DMS153 (cell line): ENCODE measurements at places on chromosomes 13 and 19.
A peak's percentile ranks its signal among the peaks of the same experiment; 100 is the strongest.

DNA sequence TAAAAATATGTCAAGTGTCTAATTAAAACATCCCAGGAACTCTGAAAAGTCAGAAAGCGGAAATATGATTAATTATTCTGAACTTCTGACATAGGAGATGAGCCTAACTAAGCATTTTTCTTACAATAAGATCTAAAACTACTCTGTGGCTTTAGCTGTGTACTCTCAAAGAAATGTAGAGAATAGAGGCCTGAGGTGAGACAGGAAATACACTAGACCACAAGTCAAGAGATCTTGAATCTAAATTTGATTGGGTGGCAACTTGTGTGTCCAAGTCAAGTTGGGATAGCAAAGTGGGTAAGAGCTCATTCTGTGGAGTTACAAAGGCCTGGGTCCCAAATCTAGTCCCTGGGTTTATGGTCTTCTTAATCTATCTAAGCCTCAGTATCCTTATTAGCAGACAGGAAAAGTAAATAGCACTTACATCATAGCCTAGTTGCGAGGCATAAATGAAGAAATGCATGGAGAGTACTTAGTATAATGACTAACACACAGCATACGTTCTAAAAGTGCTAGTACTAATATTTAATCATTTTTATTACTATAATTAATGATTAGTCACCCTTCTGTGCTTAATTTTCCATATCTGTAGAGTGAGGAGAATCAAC, 9.4 kb upstream of the LRRC63 start:
- no peak for DNase-seq

DNA sequence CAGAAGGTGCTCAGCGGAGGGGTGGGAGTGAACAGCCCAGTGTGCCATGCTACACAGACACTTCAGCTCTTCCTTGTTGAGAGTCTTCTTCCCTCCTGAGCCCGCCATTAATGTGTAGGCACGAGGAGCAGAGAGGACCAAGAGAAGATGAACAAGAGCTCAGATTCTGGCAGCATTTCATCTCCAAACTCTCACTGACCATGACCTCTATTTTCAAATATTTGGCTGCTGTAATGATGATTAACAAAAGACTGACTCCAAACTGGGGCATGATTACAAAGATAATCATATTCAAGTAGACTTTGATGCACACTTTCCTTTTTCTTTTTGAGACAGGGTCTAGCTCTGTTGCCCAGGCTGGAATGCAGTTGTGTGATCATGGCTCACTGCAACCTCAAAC, 236.5 kb downstream of the DCLK1 start:
- DNase-seq, result no peak

GRCh38 chr13:39951301-39951700, 295.8 kb downstream of the COG6 start:
- no peak for DNase-seq

DNA sequence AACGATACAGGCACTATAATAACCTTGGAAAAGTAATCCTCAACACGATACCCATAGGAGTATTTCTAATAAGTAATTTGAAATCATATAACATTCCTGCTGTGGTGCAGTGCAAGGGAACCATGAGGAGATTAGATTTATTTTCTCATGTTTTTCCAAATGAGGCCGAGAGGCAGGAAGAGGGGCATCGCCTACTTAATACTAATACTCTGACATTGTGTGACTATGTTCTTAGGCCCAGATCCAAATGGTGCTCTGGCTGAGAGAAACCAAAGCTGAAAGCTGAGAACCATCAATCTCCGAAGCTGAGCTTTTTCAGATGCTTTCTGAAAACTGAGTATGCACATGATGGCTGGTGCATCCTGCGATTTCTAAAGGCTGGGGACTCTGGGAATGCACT, 248.0 kb upstream of the MAB21L1 start:
- DNase-seq, result no peak

GRCh38 chr13:73715911-73716510, 418.2 kb downstream of the KLF12 start:
- no peak for DNase-seq

GRCh38 chr19:47230054-47230920, 712 bp downstream of the BBC3 start:
- DNase-seq, result no peak

DNA sequence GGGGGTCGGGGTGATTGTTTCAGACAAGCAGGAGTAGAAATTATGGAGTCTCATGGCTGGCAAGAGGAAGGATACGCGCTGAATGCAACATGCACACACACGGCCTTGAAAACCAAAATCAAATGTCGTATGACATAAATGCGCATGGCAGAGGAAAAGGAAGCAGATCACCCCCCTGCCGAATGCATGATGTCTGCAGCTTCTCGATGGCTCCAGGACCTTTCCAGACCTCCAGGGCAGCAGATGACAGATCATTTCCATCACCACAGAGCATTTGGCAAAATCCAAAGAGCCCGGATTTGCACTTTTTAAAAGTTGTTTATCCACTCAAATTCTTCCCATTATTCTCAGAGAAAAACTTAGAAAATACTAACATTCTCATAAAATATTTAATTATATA, 211.7 kb downstream of the NHLRC3 start:
- DNase-seq, result no peak

- DNase-seq, result no peak
Measured at GRCh38 chr13:32594157-32594738, 8.0 kb downstream of the PDS5B start.

GRCh38 chr13:48624858-48625257, 28.9 kb upstream of the CYSLTR2 start:
- no peak for DNase-seq

DNA sequence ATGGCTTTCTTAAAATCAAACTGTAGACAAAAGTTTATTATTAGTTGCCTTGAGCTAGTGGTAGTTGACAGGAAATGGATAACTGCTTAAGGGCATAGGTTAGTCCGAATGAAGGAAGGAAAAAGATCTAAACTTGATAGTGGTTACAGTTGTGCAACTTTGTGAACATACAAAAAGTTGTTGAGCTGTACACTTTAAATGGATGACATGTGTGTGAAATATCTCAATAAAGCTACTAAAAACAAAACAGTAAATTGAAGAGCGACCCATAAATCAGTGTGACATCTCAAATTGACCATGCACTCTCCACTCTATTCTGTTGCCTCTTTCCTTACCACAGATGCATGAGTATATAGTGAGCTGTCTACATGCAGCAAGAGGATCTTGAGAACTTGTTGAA, 1757.8 kb downstream of the PCDH9 start:
- DNase-seq, result no peak

DNA sequence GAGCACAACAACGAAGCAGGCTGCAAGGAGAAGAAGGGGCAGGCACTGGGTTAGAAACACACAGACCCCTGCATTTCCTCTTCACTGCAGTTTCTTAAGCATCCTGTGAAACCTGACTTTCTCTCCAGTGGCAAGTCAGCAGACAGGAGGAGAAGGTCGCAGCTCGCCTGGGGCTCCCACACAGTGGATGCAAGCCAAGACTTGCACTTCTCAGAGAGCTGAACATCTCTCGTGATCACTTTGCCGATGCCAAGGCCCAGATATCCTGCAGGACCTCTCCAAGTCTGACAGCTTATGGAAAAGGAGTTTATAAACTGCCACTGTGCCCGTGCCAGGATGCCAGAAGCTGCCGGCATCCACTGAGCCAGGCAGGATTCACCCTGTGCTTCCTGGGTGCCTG, 18.4 kb downstream of the TMEM272 start:
- no peak for DNase-seq

GRCh38 chr19:52936954-52937325, 13.7 kb upstream of the ZNF888 start:
- no peak for DNase-seq

- peak; percentile 33 for DNase-seq
Measured at GRCh38 chr19:42433503-42434260, 6.5 kb upstream of the LIPE start.

- DNase-seq, result peak; percentile 81
Measured at GRCh38 chr19:45404557-45405434, at the start of gene PPP1R13L. Gene PPP1R13L (minus strand): TSS chr19:45405069. CDS start chr19:45398318, 6,751 bp downstream.

- DNase-seq, result peak; percentile 15
Measured at GRCh38 chr19:56174550-56174949, 1.3 kb upstream of the GALP start.

DNA sequence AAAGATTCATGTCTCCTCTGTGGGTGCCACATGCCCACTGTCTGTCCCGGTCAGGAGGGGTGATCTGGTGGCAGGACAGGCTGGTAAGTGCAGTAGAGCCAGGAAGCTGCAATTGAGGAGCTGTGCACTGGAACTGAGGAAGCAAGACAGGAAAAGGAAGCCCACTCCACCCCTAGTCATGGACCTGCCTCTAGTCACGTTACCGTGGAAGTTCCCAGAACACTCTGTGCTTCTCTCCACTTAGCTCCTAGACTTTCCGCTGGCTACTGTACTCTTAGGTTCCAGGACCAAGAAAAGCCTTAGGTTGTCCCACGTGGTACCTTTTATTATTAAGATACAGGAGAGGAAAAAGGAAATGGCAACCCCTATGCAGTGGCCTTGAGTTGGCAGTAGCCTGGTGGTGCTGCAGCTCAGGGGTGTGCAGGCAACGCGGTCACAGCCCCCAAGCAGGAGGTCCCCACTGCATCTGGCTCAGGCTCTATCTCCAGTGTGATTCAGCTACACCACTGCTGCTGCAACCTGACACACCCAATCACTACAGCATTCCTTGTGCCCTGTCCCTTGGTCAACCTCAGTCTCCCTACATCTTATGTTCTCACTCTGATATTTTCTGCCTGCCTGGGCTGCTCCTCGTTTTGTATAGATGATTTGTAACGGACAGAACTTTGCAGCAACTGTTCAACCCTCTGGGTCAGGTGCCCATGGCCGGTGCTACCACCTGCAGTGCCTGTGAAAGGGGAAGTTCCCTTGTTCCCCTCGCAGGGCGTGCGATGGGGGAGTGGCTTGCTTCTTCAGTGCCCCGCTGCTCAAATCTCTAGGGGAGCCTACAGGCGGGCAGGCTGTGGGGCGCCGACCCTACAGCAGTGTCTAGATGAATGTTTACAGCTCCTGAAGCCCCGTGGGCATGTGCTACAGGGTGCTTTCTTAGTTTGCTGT, 24.4 kb upstream of the GPR12 start:
- DNase-seq, result no peak

- no peak for DNase-seq
Measured at GRCh38 chr19:57083711-57084110, 36.1 kb upstream of the USP29 start.

DNA sequence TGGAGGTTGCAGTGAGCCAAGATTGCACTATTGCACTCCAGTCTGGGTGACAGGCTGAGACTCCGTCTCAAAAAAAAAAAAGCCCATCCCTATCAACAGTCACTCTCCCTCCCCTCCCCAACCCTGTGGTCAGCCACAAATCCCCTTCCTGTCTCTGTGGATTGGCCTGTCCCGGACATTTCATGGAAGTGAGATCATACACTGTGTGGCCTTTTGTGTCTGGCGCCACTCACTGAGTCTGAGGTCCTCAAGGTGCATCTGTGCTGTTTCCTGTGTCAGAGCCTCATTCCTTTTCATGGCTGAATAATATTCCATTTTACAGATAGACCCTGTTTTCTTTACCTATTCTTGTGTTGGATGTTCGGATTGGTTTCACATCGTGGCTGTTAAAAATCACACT, 149.5 kb downstream of the PTPRS start:
- no peak for DNase-seq

DNA sequence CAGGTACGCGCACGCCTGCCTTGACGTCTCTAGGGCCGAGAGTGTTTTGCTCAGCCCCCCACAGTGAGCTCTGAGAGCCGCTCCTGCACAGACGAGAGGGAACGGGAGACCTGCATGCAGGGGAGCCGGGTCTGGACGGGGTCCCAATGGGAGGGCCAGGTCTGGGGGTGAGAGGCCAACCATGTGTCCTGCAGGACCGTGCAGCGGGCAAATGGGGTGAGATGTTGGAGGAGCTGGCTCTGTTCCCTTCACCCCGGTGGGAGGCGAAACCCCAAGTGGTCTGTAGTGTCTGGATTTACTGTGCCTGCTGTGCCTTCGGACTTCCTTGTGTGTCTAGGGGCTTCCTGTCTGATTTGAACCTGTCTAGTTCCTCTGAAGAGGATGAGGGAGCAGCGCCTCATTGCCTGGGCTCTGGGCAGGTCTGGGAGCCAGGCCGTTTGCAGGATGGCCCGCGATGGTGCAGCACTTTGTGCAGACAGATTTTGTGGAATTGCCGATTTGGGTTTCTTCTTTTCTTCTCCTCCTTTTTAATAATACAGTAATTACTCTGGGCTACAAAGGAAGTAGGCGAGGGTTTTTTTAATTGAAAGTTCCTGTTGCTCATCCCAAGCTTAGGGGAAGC, 2.1 kb downstream of the CSNK1G2 start:
- no peak for DNase-seq

DNA sequence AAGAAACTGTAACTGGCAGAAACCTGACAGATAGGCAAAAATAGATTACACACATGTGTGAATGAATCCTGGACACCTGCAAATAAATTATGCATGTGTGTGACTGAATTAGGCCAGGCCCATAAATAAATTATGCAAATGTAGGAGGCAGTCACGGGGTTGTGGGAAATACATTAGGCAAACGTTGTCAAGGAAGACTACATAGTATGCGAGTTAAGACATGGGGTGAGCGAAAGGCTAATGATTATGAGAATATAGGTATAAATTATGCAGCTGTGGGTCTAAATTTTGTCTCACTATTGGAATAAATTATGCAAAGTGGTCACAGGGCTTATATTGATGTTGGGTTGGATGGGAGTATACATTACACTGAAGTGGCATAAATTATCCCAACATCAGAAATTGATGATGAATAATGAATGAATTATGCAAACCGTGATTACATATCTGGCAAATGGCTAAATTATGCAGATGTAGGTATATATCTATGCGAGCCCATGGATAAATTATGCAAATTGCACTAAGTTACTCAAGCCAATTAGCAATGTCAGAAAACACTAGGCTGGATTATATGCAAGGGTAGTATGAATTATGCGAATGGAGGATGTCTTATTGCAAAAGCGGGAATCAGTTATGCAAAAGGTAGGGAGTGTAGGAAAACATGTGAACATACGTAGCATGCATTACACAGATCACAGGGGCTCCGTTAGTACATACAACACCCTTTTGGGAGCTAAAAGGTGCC, 6.8 kb downstream of the SLC8A2 start:
- DNase-seq, result no peak
